Hematopoietic multipotent progenitor cell treated with erythropoietin and hydrocortisone succinate and interleukin-3 and kit ligand, for 8 days (in vitro differentiated cells): ENCODE measurements at places on chromosomes 11 and 22.

DNA sequence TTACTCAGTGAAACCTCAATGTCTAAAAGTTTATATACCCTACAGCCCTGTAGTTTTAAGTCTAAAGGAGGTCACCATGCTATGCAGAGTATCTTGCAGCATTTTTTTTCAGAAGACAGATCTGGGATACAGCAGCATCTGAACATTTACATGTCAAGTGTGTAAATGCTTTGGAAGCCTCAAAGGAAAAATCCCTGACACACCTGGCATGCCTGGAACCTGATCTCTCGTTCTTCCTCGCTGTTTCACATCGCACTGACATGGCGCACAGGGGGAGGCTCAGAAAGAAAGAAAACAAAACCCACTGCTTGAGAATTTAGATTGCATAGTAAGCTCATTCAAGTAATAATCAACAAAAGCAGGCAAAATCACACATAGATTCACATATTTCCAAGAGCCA lies 31.0 kb downstream of the PAX6 start:
- no peak for DNase-seq

DNA sequence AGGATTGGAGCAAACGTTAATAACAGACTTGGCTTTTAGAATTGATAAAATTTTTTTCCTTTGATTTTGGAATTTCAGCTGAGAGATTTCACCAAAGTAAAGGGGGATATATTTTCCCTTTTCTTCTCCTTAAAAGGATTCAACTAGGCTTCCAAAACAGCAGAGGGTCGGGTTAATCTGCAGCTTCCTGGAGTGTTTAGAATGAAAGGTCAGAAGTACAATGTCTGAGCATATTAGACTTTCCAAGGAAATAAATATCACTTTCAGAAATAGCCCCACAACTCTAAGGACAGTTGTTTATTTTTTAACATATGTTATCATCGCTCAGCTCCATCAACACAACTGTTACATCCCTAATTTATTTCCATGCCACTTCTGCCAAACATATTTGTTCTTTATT lies 1532.9 kb upstream of the RAG2 start:
- DNase-seq, result no peak

DNA sequence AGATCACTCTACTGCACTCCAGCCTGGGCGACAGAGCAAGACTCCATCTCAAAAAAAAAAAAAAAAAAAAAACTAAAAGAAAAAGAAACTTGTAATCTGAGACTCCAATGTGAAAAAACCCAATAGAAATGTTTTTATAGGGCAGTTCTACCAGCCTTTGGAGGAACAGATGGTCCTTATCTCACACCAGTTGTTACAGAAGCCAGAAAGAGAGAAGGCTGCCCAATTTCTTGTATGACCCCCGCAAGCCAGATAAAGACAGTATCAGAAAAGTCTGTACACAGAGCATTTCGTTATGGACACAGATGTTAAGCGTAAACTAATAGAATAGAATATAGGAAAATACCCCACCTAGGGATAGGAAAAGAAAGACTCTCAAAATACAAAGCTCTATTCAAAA lies 11.3 kb upstream of the TSGA10IP start:
- DNase-seq, result peak; percentile 98

GRCh38 chr11:101043940-101044339 lies 85.7 kb downstream of the PGR start:
- no peak for DNase-seq

GRCh38 chr11:2300290-2300935 lies 1.3 kb downstream of the C11orf21 start:
- peak; percentile 19 for DNase-seq
